Activated naive CD8-positive, alpha-beta T cell treated with anti-CD3 and anti-CD28 coated beads for 36 hours (primary cell): ENCODE measurements at places on chromosomes 13 and 19.

GRCh38 chr19:34325181-34325580, 39.8 kb upstream of the GPI start:
- no peak for DNase-seq

DNA sequence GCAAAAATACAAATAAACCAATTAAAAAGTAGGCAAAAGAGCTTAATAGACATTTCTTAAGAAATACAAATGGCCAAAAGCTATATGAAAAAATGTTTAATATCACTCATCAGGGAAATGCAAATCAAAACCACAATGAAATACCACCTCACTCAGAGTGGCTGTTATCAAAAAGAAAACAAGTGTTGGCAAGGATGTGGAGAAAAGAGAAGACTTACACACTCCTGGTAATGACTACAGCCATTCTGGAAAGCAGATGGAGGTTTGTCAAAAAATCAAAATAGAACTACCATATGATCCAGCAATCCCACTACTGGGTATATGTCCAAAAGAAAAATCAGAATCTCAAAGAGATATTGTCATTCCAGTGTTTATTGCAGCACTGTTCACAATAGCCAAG, 223.5 kb upstream of the SLC10A2 start:
- no peak for DNase-seq

GRCh38 chr13:106078191-106078590, 457.3 kb downstream of the EFNB2 start:
- DNase-seq: no peak

DNA sequence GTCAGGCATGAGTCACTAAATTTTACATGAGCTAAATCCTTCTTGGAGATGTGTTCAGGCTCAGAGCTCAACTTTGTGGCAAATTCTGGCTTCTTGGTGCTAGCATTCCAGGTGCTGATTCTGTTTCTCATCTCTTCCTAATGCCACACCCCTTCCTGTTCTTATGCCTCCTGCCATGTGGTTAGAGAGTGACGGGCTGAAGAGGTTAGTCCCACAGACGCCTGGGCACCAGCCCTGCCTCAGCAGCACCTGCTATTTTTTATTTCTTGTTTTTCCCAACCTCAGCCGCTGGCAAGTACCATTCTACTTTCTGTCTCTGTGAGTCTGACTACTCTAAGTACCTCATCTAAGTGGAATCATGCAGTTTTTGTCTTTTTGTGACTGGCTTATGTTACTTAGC, 329.5 kb downstream of the KCNRG start:
- no peak for DNase-seq

DNA sequence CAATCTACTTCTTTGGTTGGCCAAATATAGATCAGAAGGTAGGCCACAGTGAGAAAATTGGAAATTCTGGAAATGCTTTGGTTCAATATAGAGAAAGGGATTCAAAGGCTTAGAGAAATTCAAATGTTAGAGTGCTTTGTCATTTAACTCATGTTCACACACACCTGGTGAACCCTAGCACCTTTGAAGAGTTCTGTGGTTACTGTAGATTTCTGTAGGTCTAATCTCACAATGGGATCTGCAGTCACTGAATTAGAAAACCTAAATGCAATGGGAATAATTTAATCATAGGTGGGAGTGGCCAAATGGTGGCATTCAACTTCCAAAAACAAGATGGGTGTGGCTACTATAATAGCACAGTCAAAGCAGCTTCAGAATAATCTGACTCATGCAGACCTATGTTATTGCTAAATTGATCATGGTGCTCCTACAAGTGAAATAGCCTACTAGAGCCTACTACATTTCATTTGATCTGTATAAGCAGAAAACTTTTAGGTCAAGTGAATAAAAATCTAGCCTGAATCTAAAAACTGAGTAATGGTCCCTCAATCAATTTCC, 1152.9 kb downstream of the PCDH9 start:
- no peak for DNase-seq

GRCh38 chr19:46728693-46729339, 11.9 kb upstream of the PRKD2 start:
- DNase-seq: peak; percentile 81

DNA sequence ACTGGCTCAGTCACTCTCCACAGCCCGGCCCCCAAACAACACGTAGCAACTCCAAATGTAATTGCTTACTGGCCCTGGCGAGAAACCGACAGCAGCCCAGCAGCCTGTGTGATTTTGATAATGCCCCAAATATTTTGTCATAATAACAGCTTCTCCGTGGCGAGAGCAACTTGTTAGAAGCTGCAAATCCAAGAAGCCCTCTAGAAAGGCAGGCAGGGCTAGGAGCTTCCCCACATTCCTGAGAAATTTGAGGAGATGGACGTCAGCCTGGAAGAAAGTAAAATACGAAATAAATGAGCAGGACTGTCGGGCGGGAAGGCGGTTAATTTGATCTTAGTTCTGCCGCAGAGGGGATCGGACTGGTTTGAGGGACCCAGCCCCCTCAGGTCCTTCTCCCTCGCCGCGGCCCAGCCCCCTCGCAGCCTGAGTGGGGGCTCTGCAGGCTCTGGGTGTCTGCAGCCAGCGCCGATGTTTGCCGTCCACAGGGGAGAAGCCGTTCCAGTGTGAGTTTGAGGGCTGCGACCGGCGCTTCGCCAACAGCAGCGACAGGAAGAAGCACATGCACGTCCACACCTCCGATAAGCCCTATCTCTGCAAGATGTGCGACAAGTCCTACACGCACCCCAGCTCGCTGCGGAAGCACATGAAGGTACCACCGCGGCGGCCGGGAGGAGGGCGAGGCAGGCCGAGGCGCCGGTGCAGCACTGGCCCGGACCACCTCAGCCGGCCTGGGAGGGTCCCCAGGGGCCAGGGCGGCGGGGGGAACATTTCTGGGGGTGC, 3.1 kb downstream of the ZIC2 start:
- no peak for DNase-seq

DNA sequence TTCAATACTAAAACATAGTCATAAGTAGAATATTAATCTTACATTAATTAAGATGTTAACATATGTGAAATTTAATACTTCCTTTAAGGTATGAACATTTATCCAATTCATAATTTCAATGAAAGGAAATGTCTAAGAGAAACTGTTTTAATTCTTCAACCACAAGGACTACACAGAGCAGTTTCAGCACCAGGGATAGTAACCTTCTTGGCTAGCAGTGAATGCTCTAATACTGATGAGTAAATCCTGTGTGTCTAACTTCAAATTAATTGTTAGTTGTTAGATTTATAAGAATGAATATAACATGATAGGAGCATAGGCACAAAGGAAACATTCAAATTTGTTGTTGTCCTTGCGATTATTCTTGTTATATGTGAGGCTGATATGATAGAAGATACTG, 15.6 kb upstream of the NBEA start:
- DNase-seq: no peak

GRCh38 chr13:91123456-91124127, 223.9 kb upstream of the MIR17HG start:
- no peak for DNase-seq

- no peak for DNase-seq
These were observed 324.4 kb downstream of the LMO7 start for GRCh38 chr13:75960538-75960994.

GRCh38 chr19:46209472-46209871, 20.1 kb upstream of the IGFL1 start:
- no peak for DNase-seq

GRCh38 chr19:35266520-35267352, 2.0 kb upstream of the USF2 start:
- peak; percentile 33 for DNase-seq

GRCh38 chr13:110044551-110045111, 258.2 kb upstream of the IRS2 start:
- DNase-seq: no peak

- DNase-seq: no peak
These were observed 25.7 kb upstream of the MTUS2 start for GRCh38 chr13:28794396-28794795.

DNA sequence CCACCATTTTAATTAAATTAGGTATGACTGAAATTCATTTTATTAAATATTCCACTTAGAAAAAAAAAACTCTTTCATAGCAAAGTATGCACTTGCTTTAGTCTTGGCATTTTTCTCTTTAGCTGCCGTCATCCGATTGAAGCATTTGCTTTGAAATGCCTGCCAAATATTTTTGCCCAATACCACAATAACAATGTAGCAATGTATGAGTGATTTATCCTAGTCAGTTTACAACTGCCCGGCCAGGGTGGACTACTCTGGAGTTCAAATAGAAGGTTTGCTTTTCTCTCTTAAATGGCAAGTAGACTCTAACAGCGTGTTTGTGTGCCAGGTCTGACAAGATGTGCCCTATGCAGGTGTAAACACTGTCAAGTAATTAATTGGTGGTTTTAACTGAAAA, 675.3 kb upstream of the SGCG start:
- no peak for DNase-seq

GRCh38 chr13:88718781-88719180, 1047.6 kb downstream of the SLITRK5 start:
- no peak for DNase-seq

DNA sequence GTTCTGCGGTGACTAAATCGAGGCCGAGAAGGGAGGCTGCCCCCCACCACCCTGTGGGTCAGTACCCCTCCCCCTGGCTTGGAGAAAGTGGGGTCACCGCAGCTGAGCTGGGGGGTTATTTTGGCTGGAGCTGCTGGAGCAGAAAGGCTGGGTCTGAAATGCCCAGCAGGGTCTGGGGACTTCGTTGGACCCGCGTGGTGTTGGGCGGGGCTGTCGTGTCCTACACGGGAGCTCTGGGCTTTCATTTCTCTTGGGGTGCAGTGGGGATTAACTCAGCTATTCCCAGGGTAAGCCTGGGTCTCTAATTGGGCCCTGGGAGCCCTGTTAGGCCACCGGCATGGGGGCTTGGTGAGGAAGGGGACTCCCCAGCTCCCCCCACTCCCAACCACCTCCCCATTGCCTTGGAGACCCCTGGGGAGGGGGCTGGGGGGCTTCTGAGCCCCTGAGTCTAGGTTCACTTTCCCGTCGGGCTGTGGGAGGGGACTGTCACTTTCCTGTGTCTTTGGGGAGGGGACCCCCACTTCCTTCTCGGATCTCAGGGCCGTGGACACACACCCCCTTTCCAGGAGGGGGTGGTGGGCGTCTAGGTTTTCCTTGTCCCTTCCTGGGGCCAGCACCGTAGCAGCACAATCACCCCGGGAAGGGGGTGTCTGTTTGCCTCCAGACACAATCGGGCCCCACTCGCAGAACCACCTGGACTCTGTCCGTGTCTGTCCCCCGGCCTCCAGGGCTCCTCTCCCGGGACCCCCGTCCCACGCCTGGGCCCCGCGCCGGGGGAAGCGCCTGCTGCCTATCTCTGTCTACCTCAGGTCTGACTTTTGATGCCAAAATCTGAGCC, 10.2 kb upstream of the WDR18 start:
- DNase-seq: no peak

DNA sequence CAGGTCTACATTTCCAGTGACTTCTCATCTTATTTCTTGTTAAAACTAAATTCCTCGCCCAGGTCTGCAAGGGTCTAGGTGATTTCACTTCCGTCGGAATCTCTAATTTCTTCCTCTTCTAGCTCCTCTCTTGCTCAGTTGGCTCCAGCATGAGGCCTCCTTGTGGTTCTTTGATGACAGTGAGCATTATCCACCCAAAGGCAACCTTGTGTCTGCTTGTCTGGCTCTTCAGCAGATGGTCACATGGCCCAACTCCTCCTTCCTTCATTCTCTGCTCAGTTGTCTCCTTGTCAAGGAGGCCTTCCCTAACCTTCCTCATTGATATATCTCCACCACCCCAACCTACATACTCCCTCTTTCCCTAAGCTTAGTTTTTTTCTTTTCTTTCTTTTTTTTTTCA, 1391.4 kb downstream of the EFNB2 start:
- no peak for DNase-seq

- no peak for DNase-seq
These were observed 14.5 kb upstream of the TSPAN16 start for GRCh38 chr19:11281356-11282049.

GRCh38 chr13:54657588-54657987, 1629.0 kb downstream of the OLFM4 start:
- DNase-seq: no peak

DNA sequence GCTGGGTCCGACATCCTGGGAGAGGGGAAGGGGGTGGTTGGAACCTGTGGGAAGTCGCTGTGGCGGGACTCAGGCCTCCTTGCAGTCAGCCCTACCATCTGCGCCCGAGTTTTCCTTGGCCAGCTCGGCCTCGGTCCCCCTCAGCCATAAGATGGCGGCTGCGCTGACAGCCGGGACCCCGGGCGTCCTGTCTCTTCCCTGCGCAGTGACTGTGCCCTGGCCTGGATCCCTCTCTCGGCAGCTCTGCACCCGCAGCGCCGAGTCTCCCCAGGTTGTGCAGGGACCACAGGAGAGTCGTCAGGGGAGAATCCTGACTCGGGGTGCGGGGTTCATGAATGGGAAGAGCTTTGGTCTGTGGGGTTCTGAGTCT, 345 bp downstream of the ZNF257 start:
- DNase-seq: no peak

- no peak for DNase-seq
These were observed 62.6 kb downstream of the ALOX5AP start for GRCh38 chr13:30797847-30798535.

DNA sequence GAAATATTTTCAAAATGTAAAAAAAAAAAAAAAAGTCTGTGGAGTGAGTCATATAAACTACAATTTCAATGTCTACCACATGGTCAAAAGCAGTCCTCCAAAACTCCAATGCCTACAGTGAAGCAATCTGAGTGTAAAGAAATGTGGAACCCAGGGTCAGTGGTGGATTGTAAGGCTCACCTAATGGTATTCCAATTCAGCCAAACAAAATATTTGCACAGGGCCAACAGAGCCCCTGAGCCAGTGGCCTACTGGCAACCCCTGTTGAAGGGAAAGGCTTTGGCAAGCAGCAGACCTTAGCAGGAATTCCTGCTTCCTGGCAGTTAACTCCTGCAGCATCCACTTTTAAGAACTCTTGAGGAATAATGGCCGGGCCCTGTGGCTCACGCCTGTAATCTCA, 3.4 kb downstream of the DNMT1 start:
- DNase-seq: no peak

DNA sequence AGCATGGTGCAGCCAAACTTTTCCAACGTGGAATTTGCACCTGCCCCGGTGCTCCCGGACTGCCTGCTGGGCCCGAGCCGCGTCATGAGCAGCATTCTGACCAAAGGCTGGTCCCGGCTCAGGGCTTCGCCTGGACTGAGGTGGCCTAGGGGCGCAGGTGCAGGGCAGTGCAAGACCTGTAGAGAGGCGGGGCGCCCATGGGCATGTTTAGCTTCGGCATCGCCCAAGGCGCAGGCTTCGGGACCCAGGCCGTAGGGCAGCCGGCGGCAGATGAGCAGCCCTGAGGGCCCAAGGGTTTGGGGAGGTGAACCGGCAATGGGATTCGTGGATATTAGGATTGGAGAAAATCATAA, 23.8 kb downstream of the LRFN3 start:
- DNase-seq: no peak
